ENCODE measurements at places on chromosomes 3 and 15. TPM values are rescaled to one million over a fixed set of nuclear protein-coding genes. Genes with fewer than 3 reads are reported as not detected.

Gene TM4SF1
- total RNA-seq: 18.2 TPM

Gene TRPM1
- total RNA-seq: not detected

Gene POTEB3
- not detected for total RNA-seq

Gene AP4E1
- 14.0 TPM for total RNA-seq

Gene CSTA
- total RNA-seq: not detected

Gene TGM5
- not detected for total RNA-seq

Gene DUSP7
- total RNA-seq: 10.8 TPM

Gene NAALADL2
- total RNA-seq: 10.6 TPM

Gene PTPRG
- 81.4 TPM for total RNA-seq

Gene GABRR3
- total RNA-seq: not detected

Gene ABHD6
- 30.1 TPM for total RNA-seq

Gene FSTL1
- 63.8 TPM for total RNA-seq

Gene SEMA3G
- 3.0 TPM for total RNA-seq
